Aorta (tissue), 5 donors: ENCODE measurements at places on chromosomes 16 and 17. TPM values are rescaled to one million over a fixed set of nuclear protein-coding genes. Genes with fewer than 3 reads are reported as not detected.

- H3K4me1 ChIP-seq, result no peaks in the 10 kb centered on the region
- H3K27me3 ChIP-seq, result no peaks in the 10 kb centered on the region
- no peak overlapping the region for H3K4me3 ChIP-seq
- no peaks in the 10 kb centered on the region for H3K36me3 ChIP-seq
- H3K27ac ChIP-seq, result no peak overlapping the region
- no peak for DNase-seq
Observed at GRCh38 chr16:85753976-85754375, 3.1 kb upstream of the C16orf74 start.

LGALS9B gene
- not detected for total RNA-seq

DNA sequence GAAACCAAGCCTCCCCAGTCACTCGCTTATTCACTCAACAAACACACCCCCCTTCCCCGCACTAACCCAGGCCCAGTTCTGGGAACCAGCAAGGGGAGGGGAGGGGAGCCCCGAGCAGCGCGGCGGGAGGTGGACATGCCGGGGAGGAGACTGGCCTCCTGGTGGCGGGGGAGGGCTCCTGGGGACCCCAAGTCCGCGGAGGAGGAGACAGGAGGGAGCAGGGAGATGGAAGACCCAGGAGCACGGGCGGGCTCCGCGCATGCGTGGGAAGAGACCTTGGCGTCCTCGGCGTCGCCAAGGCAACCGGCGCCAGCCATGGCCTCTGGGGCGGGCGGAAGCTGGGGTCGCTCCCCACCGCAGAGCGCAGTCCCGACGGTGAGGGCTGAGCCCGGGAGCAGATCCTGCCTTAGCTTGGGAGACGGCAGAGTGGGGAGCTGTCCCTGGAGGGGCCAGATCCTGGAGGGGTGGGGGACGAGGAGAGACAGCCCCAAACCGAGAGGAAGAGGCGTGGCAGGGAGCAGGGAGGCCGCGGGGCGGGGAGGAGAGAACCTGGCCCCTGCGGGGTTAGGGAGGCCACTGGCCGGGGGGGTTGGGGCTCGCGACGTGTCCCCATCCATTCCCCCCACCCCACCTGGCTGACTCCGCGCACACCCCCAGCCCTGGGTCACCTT, at the start of gene PRR29:
Gene PRR29, plus strand, starts transcription at position 302 of the 671 bp plus-strand sequence. Its CDS starts 14 bp downstream, at position 316.
- H3K27me3 ChIP-seq, result no peaks in the 10 kb centered on the region
- peak; percentile 88 for DNase-seq
- no peaks in the 10 kb centered on the region for H3K36me3 ChIP-seq
- H3K27ac ChIP-seq, result no peak within 1 kb of the TSS

- DNase-seq, result no peak
- H3K4me1 ChIP-seq, result no peaks in the 10 kb centered on the region
- no peaks in the 10 kb centered on the region for H3K36me3 ChIP-seq
- no peaks in the 10 kb centered on the region for H3K27me3 ChIP-seq
- H3K27ac ChIP-seq, result no peak overlapping the region
Observed at GRCh38 chr16:4351880-4352279, 759 bp upstream of the PAM16 start.

- H3K4me3 ChIP-seq, result no peak overlapping the region
- peaks cover 5% of the 10 kb centered on the region for H3K36me3 ChIP-seq
- no peaks in the 10 kb centered on the region for H3K27me3 ChIP-seq
- no peaks in the 10 kb centered on the region for H3K4me1 ChIP-seq
- peak; percentile 7 for DNase-seq
Observed at GRCh38 chr16:72952811-72953271, 95.1 kb downstream of the ZFHX3 start.

- no peak overlapping the region for H3K4me3 ChIP-seq
- H3K4me1 ChIP-seq, result no peaks in the 10 kb centered on the region
- no peaks in the 10 kb centered on the region for H3K36me3 ChIP-seq
- no peak for DNase-seq
Observed at GRCh38 chr16:57611706-57612105, 16.7 kb upstream of the ADGRG1 start.

KRTAP9-2 gene
- total RNA-seq, result not detected
